Foreskin fibroblast (primary cell): ENCODE measurements at places on chromosomes 11 and 22.

DNA sequence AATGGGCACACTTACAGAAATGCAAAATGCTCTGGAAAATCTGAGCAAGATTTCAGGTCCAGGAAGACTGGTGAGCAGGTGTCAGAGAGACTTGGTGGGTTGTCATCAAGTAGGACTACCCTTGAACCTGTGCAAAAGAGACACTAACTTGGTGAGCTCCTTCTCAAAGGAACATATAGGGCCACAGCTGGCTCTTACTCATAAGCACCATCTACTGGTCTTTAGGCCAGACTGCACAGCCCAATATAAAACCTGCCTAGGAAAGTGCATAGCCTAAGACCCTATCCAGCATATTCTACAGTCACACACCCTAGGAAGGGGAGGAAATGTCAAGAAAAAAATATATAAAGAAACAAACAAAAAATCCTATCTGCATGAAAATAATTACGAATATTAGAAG, 18.2 kb upstream of the OR10W1 start:
- peak; percentile 5 for DNase-seq

- DNase-seq, result peak; percentile 77
Observed at GRCh38 chr11:36312611-36313472, 16.8 kb downstream of the PRR5L start.

DNA sequence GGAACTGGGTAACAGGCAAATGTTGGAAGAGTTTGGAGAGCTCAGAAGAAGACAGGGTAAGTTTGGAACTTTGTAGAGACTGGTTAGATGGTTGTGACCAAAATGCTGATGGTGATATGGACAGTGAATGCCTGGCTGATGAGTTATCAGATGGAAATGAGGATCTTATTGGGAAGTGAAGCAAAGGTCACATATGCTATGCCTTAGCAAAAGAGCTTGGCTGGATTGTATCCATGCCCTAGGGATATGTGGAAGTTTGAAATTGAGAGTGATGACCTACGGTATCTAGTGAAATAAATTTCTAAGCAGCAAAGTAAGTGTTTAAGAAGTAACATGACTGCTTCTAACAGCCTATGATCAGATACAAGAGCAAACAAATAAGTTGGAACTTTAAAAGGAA, 17.8 kb downstream of the BBOX1 start:
- DNase-seq, result peak; percentile 93

DNA sequence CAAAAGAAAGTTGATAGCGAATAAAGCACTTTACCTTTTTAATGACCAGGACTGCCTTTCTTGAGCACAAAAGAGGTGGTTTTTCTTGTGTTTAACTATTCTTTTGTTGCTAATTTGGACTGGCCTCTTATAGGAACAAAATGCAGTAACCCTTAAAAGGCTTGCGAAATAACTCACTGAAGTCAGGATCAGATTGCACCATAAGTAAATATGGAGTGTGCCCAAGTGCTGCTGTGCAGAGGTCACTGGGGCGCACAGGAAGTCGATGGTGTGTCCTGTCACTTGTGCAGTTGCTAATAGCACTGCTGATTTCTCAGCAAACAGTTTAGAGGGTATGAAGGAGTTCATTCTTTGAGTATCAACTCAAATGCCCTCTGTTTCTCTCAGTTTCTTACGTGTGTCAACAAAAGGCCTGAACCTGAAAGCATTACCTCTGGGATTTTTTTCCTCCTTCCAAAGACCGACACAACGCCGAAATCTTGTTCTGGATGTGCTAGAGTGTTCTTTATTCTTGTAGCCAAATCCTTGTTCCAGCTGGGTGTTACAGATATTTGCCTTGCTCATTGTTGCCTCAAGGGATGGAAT, 71.3 kb downstream of the ATXN10 start:
- DNase-seq, result peak; percentile 84

DNA sequence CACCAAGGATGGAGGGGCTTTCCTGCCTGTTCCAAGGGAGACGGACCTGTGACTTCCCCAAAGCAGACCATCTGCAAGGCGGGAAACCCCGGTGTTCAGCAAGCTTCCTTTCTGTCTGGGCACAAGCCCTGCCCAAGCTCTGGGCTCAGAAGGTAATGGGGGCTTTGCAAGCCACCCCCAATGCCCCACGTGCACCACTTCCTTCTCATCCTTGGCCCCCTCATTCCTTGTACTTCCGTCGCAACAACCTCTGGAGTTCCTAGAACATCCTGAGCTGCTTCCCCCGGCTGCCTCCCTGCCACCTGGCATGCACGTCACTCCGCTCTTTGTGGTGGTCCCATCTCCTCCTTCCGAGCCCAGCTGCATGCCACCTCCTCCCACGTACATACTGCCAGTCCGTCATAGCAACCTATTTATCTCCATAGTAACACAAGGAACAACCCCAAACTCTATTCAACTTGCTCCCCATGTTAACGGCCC, 3.9 kb downstream of the MYEOV start:
- no peak for DNase-seq

GRCh38 chr11:66882561-66883015, 25.7 kb downstream of the LRFN4 start:
- no peak for DNase-seq

- DNase-seq, result no peak
Observed at GRCh38 chr22:49607821-49608220, 219.9 kb downstream of the BRD1 start.

- peak; percentile 75 for DNase-seq
Observed at GRCh38 chr11:88603091-88603867, 265.7 kb upstream of the CTSC start.

DNA sequence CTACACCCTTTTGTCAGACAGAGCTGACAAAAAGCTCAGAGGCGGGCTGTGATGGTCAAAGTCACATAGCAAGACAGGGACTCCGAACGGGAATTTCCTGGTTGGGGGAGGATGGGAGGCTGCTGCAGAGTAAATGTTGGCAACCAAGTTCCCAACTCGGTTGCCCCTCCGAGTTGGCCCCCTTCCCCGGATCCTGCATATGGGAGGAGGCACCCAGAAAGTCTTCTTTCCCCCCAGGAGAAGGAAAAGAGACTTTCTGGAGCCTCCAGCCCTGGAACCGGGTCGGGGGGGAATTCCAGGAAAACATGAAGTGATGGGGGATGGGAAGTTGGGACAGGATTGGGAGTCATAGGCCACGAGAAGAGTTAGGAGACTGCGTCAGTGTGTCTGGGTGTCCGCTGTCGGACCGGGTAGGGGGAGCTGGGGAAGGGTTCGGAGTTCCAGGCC, 614 bp downstream of the SELENOM start:
- DNase-seq, result peak; percentile 72

DNA sequence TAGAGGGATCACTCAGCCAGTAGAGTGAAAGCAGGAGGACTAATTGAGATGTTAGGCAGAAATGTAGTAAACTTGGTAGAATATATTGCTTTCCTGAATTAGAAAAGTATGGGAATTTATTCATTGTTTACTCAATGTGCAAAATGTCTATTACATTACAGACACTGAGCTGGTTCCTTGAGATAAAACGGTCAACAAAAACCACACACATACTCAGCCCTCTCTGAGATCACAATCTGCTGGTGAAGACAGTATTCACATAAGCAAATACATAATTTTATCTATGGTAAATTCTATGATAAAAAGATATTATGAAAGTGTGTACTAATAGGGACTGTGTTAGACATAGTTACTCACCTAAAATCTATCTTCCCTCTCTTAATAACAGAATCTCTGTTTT, 833.5 kb downstream of the KCNA4 start:
- no peak for DNase-seq

DNA sequence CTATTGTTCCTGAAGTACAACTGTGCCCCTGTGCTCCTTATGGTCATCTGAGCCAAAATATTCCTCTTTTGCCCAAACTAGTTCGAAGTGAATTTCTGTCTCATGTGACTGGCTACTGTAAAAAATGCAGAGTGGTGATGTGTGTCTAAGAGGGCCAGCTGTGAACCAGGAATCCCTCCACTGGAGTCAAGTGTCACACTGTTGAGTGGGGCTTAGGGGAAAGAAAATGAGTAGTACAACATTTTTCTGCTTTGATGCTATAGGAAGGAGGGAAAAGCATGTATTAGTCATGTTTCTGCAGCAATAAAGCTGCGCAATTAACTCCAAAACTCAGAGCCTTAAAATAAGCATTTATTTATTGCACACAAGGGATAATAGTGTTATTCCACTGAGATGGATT, 39.8 kb upstream of the HMGXB4 start:
- DNase-seq, result no peak

DNA sequence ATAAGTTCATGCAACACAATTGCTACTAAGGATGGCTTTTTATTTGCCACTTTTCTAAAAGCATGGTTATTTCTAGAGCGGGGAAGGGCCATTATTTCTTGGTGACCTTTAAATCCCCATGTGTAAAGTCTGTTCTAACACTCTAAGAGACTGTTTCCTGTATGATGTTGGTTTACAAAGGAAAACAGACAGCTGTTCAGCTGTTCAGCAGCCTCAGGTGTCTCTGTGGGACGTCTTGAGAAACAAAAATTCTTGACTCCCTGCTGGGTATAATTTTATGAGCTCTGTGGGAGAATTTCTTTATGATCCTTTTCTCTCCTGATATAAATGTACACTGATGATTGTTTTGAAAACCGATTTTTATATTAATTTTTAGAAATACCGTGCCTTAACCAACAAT, 13.9 kb downstream of the MUC15 start:
- DNase-seq, result no peak

DNA sequence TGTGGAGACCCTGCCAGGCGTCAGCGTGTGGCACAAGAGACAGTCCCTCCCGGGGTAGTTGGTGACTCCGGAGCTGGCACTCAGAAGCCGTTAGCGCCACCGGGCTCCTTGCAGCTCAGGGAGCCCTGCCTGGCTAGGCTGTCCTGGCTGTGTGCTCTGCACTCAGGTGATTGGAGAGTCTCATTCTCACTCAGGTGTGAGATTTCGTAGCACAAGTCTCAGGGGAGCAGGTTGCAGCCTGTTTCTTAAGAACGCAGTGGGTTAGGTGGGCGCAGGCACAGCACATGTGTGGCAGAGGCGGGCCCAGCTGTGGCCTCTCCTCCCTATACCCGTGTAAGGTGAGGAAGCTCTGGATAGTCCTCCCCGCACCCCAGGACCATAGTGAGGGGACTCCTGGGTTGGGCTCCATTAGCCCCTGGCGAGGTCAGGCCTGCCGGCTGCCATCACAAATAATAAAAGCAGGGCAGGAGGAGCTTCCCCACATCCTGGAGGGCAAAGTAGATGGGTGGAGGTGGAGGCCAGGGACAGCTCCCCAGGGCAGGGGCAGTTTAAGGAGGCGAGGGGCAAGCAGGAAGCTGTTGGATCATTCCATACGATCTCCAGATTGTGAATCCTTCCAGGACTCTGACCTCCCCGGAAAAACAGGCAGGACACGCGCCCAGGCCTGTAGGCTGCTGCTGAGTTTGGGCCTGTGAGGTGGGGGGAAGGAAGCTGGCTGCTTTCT, 39.4 kb downstream of the SBF1 start:
- no peak for DNase-seq

DNA sequence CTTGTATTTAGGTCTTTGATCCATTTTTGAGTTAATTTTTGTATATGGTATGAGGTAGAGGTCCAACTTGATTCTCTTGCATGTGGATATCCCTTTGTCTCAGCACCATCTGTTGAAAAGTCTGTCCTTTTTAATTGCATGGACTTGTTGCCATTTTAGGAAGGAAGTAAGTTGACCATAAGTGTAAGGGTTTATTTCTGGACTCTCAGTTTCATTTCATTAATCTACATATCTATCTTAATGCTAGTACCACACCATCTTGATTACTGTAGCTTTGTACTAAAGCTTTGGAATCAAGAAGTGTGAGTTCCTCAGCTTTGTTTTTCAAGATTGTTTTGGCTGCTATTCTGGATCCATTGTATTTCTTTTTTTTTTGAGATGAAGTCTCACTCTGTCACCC, 31.4 kb downstream of the CBL start:
- DNase-seq, result no peak

- DNase-seq, result no peak
Observed at GRCh38 chr11:112826788-112827187, 134.4 kb upstream of the NCAM1 start.

GRCh38 chr11:123040111-123040432, 21.9 kb downstream of the HSPA8 start:
- no peak for DNase-seq

- DNase-seq, result peak; percentile 28
Observed at GRCh38 chr11:118437208-118438125, 1.2 kb downstream of the KMT2A start.

- DNase-seq, result no peak
Observed at GRCh38 chr11:134062265-134063123, 6.4 kb upstream of the JAM3 start.

DNA sequence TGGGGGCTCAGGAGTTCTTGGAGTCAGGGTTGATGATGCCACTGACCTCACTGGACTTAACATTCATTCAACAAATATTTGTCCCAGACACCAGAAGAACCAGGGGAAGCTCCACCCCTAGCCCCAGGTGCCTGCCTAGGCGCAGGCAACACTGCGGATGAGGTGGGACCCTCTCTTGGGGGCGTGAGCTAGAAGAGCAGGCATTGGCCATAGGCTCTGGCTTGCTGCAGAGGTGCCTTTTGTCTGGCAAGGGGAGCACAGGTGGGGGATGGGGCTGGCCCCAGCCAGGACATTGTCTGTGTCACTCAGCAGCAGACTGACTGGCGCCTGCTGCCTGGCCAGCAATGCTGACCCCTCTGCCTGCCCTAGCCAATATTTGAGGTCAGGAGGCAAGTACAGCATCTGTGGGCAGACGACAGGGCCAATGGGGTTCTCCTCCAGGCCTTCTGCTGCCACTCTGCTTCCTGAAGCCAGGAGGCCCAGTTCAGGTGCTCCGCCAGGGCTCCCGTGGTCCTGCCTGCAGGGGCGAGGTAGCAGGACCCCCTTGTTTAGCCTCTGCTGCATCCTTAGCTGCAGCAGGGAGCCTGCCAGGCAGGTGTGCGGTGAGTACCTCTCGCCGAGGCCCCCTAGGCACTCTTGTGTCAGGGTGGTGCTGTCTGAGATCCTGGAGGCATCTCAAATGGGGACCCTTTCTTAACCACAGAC, 4.0 kb downstream of the LINC01488 start:
- DNase-seq, result no peak

DNA sequence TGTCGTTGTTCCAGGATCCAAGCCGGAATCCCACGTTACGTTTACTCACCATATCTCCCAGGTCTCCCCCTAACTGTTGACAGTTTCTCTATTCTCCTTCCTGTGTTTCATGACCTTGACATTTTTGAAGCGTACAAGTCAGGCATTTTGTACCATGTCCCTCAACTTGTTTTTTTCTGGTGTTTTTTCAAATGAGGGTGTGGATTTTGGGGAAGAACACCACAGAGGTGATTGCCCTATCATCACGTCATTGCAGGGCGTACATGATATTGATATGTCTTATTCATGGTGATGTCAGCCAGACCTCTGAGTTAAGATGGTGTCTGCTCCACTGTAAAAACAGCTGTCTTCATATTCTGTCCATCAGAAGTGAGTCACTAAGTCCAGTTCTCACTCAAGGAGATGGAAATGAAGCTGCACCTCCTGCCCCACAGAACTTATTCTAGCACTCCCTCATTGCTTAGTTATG, 28.3 kb upstream of the SOX10 start:
- DNase-seq, result peak; percentile 55

GRCh38 chr22:19753090-19753842, 7.3 kb upstream of the TBX1 start:
- DNase-seq, result no peak
